Activated CD4-positive, alpha-beta T cell treated with anti-CD3 and anti-CD28 coated beads, Interleukin-2, Interleukin-6, amounts not matched to agents 100 ng/mL and 50 ng/mL, durations not matched to agents 16 hours and 8 hours (primary cell): ENCODE measurements at places on chromosomes 12 and 14.

- DNase-seq: no peak
Measured at GRCh38 chr12:131096681-131097181, 143.0 kb downstream of the ADGRD1 start.

DNA sequence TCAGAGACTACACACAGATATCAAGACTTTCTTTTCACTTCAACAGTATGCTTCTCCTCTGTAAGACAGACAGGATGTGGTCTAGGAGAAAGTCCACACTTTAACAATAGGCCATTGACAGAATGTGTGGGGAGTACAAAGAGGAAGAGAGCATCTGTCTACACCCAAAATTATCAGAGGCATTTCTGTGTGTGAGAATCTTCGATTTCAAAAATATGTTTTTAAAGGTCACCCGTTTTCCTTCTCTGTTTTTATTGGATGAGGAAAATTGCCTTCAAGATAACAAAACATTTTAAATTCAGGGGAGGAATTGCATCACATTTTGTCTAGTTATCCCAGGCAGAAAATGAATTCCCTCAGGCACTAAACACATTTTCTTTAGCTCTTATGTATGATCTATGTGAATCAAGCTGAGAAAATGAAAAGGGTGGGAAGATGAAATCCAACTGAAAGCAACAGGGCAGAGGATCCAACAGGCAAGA is 16.4 kb downstream of the NAV3 start:
- no peak for DNase-seq

DNA sequence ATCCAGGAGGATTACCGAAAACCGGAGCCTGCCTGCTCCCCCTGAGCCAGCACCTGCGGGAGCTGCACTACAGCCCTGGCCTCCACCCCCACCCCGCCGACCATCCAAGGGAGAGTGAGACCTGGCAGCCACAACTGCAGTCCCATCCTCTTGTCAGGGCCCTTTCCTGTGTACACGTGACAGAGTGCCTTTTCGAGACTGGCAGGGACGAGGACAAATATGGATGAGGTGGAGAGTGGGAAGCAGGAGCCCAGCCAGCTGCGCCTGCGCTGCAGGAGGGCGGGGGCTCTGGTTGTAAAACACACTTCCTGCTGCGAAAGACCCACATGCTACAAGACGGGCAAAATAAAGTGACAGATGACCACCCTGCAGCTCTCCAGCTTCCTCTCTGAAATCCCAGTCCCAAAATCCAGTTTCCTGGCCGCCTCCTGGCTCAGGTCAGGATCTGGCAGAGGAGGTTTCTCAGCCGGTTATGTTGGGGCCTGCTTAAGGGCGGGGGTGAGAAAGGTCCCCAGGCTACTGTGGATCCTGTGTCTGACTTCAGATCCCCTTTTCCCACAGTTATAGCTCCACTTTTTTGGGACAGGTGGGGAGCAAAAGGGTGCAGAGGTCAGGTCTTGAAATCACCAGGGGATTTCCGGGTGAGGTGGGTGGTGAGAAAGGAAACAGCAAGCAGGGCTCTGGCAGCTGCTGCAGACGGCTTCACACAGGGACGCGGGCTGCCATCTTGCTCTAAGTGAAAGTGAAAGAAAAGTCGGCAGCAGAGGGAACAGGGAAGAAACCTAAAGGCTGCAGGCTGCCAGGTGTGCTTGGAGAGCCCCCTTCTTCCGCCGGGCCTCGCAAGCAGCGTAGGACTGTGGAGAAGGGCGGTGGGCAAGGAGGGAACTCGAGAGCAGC is at the start of gene TAPBPL:
TSS of gene TAPBPL (plus strand) at position 695 of the 897 bp plus-strand sequence. CDS start 207 bp downstream, outside the sequence.
- DNase-seq: peak; percentile 85

GRCh38 chr12:26867080-26867479 is 34.1 kb upstream of the ITPR2 start:
- peak; percentile 75 for DNase-seq

GRCh38 chr12:52710730-52711129 is 7.4 kb upstream of the KRT77 start:
- no peak for DNase-seq

GRCh38 chr14:100536121-100536510 is 51.1 kb downstream of the BEGAIN start:
- DNase-seq: no peak

GRCh38 chr12:3704512-3705353 is 48.2 kb downstream of the CRACR2A start:
- DNase-seq: no peak

GRCh38 chr14:28751467-28752058 is 15.0 kb upstream of the FOXG1 start:
- peak; percentile 45 for DNase-seq

DNA sequence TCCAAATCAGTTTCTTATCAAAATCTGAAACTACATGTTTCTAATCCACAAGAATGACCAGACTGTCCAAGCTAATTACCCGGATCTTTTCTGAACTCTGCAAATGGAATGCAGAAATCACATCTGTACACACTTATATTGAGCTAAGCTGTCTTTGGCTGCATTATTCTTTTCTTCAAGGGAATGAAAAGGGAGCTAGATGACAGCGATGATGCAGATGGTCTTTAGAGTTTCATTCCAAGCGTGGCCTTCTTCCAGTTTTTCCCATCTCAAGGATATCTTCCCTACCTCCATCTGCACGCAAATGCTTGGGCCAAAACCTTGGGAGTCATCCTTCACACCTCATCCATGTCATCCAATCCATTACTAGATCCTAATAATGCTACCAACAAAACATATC is 12.6 kb downstream of the KCNH5 start:
- DNase-seq: no peak

GRCh38 chr12:62668782-62669181 is 202.2 kb downstream of the MON2 start:
- DNase-seq: no peak

DNA sequence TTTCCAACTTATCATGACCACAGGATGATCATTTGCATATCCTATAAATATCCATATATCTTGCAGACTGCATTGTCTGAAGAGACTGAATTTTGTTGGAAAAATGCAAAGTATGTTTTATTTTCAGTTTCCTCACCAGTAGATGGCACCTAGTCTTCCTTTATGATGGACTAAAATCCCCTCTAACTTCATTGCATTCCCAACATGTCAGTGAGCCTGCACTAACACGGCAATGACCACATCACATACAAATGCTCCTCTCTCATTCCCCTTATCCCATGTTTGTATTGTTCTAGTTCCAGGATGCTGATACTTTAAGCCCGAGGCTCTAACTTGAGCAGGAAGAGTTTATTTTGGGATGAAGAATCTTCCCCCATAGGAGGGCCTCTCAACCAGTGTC is 24.7 kb upstream of the MYBPC1 start:
- DNase-seq: no peak

DNA sequence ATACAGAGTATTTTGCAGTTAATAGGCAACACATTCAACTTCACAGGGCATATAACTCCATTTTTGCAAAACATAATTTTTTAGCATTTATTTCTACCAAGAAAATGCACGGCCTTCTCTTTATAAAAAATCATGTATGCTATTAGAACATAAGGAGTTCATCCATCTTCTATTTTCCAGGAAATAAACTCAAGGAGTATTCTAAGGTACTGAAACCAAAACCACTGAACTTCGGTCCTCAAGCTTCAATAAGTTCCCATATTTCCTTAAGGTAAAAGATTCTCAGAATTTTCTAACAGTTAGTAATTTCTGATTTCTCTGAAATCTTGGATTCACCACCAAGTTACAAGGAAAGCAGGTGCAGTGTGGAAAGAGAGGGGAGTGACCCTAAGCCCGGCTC is 113.3 kb upstream of the DIO2 start:
- no peak for DNase-seq

- DNase-seq: peak; percentile 61
Measured at GRCh38 chr12:12481631-12482030, 81.0 kb downstream of the DUSP16 start.

DNA sequence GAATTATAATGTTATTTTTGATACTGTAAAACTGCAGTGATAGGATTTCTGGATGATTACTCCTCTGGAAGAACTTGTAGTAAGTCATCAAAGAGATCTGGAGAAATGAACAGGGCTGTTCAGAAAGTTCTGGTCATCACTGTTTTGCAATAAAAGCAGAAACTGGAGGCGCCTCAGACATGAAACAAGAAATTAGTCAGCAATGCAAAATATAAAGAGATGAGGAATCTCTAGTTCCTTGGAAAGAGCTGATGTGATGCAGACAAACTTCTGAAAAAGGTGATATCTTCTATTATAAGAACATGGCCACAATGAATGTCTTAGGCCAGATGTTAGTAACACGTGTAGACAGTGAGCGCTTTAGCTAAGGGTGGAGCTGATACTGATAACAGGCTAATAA is 9.5 kb downstream of the ACIN1 start:
- DNase-seq: no peak

GRCh38 chr14:99916091-99916383 is 122.8 kb downstream of the EML1 start:
- DNase-seq: no peak

- DNase-seq: peak; percentile 66
Measured at GRCh38 chr12:57008178-57008577, 1.8 kb upstream of the ZBTB39 start.

DNA sequence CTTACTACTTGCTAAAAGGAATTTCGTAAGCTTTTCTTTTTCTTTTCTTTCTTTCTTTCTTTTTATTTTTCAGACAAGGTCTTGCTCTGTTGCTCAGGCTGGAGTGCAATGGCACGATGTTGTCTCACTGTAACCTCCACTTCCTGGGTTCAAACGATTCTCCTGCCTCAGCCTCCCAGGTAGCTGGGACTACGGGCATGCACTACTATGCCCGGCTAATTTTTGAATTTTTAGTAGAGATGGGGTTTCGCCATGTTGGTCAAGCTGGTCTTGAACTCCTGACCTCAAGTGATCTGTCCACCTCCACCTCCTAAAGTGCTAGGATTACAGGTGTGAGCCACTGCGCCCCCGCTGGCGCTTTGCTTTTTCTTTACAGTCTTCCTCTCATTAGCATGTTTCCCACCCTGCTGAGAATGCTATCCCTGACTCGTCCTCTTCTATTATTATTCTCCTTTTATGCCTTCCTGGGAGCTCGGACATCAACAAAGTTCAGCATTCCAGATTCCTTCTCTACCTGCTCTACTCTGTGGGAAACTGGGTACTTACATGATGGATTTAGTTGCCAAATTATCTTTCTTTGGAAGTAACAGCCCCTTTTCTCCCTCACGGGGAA is 3.1 kb downstream of the MTHFD1 start:
- no peak for DNase-seq

DNA sequence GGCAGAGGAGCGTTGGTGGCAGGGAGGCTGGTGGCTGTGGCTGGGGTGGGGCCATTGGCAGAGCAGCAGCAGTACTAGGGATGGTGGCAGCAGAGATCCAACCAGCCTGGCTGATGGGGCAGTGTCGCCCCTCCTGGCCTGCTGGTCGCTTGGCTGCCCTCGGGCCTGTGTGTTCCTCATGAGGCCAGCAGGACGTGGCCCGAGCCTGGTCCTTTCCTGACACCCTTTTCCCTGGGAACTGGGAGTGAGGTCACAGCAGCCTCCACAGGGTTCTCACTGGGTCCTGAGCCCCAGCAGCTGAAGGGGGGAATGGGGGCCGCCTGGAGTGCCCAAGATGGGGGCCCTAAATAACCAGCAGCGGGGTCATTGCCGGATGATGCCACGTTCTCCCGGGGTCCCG is 46.1 kb downstream of the KIF26A start:
- DNase-seq: no peak

DNA sequence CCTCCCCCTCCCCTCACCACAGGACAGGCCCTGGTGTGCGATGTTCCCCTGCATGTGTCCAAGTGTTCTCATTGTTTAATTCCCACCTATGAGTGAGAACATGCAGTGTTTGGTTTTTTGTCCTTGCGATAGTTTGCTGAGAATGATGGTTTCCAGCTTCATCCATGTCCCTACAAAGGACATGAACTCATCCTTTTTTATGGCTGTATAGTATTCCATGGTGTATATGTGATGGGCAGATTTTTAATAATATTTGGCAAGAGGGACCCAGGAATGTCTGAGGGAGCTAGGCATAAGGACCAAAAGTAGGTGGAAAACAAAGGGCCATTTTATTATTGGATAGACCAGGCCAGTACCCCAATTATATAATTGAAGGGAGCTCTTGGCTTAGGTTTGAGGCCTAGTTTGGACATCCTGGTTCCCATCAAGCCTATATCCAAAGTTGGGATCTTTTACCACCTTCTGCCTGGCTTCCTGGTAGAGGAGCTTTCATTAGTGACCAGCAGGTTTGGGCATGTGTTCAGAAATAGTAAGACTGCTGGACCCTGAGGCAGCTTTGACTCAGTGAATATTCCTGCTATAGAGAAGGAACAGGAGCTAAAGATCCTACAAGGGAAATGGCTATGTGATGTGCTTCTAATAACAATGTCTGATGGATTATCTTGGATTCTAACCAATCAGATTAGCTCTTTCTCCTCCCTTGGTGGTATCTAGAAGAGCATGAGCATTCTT is 76.0 kb downstream of the CAND1 start:
- no peak for DNase-seq

GRCh38 chr14:88829188-88829587 is 4.7 kb downstream of the TTC8 start:
- no peak for DNase-seq

DNA sequence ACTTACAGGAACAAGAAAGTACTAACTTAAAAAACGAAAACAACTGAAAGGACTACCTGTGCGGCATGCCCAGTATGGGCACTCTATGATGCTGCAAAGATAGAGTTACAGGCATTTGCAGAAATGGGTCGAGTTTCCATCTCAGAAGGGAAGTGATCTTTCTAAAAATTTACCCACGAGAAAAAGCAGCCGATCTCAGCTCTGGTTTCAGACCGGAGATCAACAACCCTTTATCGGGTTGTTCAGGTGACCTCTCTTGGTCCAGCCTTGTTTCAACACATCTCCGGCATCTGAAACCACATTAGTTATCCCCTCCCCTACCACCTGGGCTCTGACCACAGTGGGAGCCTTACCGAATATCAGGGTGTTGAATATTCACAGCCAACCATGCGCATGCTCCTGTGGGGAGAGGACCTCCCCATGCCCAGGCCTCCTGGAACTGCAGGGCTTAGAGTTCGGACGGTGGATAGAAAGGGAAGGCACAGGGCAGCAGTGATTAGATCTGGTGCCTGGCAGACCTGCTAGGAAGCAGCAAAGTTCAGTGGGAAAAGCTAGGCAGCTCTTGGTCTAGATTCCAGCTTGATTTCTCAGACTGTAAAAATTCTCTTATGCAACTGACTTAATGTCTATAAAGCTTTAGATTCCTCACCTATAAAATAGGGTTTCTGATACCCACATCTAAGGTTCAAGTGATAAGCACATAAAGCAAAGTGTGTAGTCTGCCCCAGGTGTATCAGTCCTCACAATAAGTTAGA is 906.0 kb downstream of the VRK1 start:
- DNase-seq: peak; percentile 36

GRCh38 chr14:54686871-54687749 is 120.2 kb downstream of the SAMD4A start:
- no peak for DNase-seq

- DNase-seq: no peak
Measured at GRCh38 chr12:96522690-96523089, 33.3 kb downstream of the CFAP54 start.

GRCh38 chr12:22709292-22709691 is 84.3 kb downstream of the ETNK1 start:
- DNase-seq: peak; percentile 11

DNA sequence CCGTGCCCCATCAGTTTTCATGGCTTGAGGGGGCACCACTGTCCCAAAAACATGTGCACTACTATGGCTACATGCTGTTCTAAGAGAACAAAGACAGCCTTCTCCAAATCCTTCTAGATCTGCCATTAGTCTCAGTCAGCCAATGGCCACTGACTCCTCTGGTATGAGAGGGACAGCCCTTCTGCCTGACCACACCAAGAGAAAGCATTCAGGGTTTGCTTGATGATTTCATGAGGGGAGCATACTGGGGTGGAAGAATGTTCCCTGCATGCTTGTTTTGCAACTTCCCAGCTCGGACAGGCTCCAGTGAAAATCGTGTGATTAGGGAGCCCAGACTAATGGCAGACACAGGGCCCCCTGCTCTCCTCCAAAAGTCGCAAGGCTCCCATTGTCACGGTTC is 199.6 kb upstream of the ALG10B start:
- DNase-seq: no peak
